HFFc6 (cell line): ENCODE measurements at places on chromosomes 12 and 14. TPM values are rescaled to one million over a fixed set of nuclear protein-coding genes. Genes with fewer than 3 reads are reported as not detected.

P2RX7 gene
- 0.06 to 0.20 TPM in 2 of 3 replicates, not detected in the other for total RNA-seq

ACVRL1 gene
- total RNA-seq: 4.7 to 9.1 TPM (median 7.6 TPM) in 3 replicates

CMA1 gene
- not detected in 3 replicates for total RNA-seq

STXBP6 gene
- total RNA-seq: 15.4 to 18.2 TPM (median 17.6 TPM) in 3 replicates

GYS2 gene
- total RNA-seq: not detected in 3 replicates

- no peak for DNase-seq
Observed at GRCh38 chr14:21133901-21134300, 22.0 kb downstream of the OR5AU1 start.

GRCh38 chr14:35932136-35932535 is 106.0 kb downstream of the BRMS1L start:
- no peak for DNase-seq

DNA sequence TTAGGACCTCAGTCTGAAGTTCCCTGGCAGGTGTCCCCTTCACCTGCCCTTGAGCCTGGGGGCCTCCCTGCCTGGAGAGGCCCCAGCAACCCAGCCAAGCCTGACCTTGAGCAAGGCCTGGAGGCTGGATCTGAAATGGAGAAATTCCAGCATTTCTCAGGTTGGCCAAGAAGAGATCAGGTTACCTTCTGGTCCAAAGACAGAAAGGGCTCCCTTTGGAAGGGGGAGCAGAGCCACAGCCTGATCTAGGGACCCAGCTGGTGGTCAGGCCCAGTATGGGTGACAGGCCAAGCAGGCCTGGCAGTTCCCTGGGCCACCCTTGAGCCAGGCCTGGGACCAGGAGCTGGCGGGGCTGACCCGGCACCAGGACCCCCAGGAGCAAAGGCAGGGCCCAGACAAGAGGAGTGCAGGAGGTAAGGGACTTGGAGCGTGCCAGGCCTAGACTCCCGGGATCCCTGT is 82.8 kb downstream of the TNFAIP2 start:
- no peak for DNase-seq

- DNase-seq: peak; percentile 85
Observed at GRCh38 chr12:9651265-9651729, 18.2 kb upstream of the CLEC2D start.

GRCh38 chr14:102589761-102590290 is 2.6 kb upstream of the RCOR1 start:
- no peak for DNase-seq

- no peak for DNase-seq
Observed at GRCh38 chr14:98984719-98985041, 287.3 kb downstream of the BCL11B start.

DNA sequence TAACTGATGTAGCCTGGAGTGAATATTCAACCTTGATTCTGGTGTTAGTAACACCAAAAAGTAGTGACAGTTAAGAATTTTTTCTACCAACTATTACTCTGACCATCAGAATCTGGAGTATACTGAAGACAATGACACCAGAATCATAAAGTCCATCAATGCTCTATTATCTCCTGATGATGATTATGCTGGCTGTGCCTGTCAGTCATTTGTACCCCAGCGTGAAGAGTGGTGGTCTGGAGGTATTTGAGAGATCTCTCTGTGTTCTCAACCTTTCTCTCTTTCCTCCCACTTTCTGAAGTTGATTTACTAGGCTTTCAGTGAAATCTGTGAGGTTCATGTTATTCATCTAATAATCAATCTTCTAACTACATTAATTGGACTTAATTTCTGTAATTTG is 615.4 kb downstream of the SLC16A7 start:
- no peak for DNase-seq
